Activated CD4-positive, alpha-beta T cell treated with anti-CD3 and anti-CD28 coated beads, Interleukin-2, amount 10 ng/mL, durations not matched to agents 24 days and 14 days (primary cell): ENCODE measurements at places on chromosomes 7 and 10.

GRCh38 chr10:2214092-2214491 lies 476.8 kb upstream of the ADARB2 start:
- DNase-seq, result no peak

DNA sequence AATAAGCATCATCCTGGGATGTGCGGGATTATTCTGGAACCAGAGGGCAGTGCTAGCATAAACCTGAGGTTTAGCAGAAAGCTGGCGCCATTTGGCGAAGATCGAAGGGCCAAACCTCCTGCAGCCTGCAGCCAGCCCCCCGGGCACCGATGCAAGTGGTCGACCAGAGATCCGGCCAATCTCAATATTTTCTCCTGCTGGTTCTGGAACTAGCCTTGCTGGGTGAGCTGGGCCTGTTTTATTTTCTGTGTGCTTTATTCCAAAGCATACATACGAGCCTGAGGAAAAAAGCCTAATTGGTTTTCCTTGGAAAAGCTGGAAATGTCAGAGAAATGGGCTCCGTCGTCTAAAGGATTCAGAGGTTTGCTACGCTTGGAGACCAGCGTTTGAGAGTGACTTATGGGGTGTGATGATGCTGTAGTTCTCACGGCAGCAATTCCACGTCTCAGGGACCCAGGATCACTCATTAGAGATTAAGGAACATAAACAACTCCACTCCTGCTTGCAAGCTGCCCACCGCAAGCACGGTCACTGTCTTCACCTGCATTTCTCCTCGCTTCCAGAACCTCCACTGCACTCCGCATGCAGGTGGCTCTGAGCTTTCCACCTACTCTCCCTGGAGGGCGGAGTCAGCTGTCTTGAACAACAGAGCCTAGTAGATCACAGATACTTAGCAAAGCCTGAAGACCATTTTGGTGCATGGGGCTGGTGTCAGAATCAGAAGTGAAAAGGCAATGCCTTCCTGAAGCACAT lies 60.2 kb downstream of the PRKAG2 start:
- DNase-seq, result no peak

- peak; percentile 63 for DNase-seq
Observed at GRCh38 chr10:100847440-100847839, 65.3 kb upstream of the SLF2 start.

DNA sequence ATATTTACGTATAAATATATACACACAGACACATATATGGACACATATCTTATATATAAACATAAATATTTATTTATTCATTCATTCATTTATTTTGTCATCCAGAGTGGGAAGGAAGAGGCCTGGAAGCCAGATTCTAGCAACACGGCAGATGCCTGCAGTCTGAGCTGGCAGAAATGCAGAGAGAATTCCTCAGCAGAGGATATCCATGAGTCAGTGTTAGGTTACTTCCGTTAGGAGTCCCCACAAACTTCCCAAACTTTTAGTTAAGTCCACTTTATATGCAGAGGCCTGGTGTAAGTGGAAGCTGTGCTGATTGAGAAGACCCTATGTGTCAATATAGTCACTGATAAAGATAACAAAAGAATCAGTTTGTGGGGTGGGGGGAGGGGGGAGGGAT lies 89.6 kb downstream of the PPP1R17 start:
- DNase-seq, result peak; percentile 8

DNA sequence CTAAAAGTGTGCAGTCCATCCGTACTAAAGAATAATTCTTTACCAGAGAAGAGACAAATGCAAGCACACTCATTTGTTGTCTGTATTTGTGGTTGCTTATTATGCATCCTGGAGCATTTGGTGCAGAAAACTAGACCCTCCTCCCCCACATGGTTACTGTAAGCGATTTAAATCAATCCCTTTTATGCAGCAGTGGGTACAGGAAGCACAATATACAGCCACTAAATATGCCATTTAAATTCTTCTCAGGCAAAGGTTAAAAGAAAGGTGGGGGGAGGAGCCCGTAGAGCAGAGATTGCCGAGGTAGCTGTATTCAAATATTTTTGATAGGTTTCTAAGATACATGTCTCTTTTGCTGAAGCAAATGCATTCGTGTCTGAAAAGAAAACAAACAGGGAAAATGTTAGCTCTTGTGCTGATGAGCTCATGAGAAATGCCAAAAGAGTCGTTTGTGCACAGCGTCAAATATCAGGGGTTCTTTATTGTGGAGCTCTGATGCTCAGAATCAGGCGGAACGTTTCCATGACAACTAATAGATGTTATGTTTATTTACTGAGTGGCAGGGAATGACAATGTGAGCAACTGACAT lies 131.3 kb upstream of the NPVF start:
- DNase-seq, result no peak

GRCh38 chr7:22757338-22757994 lies 30.5 kb downstream of the IL6 start:
- DNase-seq, result no peak

DNA sequence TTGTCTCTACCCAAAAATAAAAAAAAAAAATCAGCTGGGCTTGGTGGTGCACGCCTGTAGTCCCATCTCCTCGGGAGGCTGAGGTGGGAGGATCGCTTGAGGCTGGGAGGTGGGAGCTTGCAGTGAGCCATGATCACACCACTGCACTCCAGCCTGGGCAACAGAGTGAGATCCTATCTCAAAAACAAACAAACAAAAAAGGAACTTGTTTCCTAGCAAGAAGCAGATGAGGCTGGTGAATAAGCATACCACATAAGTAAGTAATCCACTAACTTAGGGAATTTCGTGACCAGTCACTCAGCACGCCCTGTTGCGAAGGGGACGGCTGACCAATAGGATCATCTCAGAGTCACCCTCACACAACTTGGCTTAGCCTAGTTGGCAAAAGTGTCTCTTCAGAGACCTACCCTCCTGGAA lies 64.6 kb downstream of the CUX1 start:
- DNase-seq, result no peak

- DNase-seq, result no peak
Observed at GRCh38 chr10:9294132-9294663, 1239.7 kb downstream of the GATA3 start.

DNA sequence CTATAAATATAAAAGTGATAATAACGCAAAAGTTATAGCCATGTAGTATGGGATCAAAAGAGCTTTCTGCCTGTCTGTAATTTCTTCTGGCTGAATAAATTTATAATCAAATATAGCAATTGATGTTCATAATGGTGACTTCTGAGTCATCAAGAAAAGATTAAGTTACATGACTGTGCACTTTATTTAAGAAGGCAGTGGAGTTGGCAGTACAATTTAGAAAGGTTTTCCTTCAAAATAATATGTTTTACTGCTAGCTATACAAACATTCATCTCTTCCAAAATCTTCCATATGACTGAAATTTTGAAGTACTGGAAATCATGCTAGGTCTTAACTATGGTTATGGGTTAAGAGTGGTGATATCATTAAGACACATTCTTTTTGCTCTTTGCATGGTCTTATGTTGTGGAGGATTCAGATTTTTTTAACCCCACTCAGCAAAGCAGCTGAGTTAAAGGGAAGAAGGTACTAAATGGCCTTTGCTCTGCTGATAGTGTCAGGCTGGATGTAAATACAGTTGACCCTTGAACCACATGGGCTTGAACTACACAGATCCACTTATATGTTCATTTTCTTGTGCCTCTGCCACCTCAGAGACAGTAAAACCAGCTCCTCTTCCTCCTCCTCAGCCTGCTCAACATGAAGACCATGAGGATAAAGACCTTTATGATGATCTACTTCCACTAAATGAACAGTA lies 323.6 kb downstream of the BBS9 start:
- no peak for DNase-seq

DNA sequence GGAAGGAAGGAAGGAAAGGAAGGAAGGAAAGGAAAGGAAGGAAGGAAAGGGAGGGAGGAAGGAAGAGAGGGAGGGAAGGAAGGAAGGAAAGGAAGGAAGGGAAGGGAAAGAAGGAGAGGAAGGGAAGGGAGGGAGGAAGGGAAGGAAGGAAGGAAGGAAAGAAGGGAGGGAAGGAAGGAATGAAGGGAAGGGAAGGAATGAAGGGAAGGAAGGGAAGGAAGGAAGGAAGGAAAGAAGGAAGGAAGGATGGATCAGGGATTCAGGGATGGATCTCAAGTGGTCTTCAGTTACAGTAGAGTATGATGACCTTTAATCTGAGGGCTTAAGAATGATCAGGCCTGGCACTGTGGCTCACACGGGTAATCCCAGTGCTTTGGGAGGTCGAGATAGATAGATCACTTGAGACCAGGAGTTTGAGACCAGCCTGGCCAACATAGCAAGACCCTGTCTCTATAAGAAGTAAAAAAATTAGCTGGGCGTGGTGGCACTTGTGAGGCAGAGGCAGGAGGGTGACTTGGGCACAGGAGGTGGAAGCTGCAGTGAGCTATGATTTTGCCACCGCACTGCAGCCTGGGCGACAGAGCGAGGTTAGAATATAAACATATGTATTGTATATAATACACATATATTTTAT lies 760 bp upstream of the FOXK1 start:
- DNase-seq, result no peak

DNA sequence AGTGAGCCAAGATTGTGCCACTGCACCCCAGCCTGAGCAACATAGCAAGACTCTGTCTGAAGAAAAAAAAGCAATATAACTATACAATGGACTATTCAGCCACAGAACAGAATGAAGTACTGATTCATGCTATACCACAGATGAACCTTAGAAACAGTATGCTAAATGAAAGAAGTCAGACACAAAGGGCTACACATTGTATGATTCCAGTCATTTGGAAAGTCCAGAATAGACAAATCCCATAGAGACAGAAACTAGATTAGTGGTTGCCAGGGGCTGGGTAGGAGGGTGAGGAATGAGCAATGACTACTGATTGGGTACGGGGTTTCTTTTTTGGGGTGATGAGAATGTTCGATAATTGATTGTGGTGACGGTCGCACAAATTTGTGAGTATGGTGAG lies 9.6 kb upstream of the CFAP70 start:
- no peak for DNase-seq

GRCh38 chr7:8724080-8724718 lies 290.8 kb downstream of the NXPH1 start:
- DNase-seq, result peak; percentile 70

DNA sequence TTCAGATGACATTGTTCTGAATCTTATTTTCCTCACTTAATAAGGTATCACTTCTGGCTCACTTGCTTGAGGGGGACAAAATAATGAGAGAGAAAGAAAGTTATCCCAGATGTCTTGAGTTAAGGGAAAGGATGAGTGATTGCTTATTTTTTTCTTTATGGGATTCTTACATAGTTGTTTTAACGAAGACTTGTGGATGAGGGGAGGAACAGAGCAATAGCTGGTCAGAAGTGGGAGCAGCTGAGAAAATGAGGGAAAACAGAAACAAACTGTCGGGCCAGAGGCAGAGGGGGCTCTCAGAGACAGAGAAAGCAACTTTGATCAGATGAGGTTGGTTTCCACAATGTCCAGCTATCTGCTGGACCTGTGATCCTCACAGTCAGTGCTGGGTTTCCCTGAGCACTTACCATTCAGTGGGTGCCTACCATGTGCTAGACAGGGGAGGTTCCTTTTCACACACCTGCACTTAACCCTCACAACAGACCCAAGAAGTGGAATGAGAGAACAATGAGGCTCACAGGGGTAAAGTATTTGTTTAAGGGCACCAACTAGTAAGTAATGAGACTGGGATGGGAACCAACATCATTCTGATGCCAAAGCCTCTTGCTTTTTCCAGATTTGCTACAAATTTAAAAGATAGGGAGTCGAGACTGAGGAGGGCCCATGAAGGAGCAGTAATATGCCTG lies 64.2 kb downstream of the BICC1 start:
- DNase-seq, result no peak

GRCh38 chr7:155327590-155328320 lies 30.1 kb downstream of the INSIG1 start:
- no peak for DNase-seq

- DNase-seq, result no peak
Observed at GRCh38 chr10:92440578-92440977, 133.3 kb downstream of the IDE start.

- no peak for DNase-seq
Observed at GRCh38 chr7:84073186-84073875, 121.3 kb downstream of the SEMA3A start.

- no peak for DNase-seq
Observed at GRCh38 chr10:23693925-23694324, 255.1 kb downstream of the OTUD1 start.

GRCh38 chr7:151109094-151110048 lies 23.1 kb downstream of the AGAP3 start:
- DNase-seq, result no peak

DNA sequence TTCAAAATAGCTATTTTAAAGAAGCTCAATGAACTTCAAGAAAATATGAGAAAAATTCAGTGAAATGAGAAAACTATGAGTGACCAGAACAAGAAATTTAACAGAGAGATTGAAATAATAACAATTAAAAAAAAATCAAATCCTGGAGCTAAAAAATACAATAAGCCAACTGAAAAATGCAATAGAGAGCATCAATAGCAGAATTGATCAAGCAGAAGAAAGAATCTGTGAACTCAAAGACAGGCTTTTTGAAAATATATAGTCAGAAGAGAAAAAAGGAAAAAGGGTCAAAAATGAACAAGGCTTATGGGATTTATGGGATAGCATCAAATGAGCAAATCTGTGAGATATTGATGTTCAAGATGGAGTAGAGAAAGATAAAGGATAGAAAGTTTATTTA lies 133.0 kb downstream of the OTUD1 start:
- no peak for DNase-seq

DNA sequence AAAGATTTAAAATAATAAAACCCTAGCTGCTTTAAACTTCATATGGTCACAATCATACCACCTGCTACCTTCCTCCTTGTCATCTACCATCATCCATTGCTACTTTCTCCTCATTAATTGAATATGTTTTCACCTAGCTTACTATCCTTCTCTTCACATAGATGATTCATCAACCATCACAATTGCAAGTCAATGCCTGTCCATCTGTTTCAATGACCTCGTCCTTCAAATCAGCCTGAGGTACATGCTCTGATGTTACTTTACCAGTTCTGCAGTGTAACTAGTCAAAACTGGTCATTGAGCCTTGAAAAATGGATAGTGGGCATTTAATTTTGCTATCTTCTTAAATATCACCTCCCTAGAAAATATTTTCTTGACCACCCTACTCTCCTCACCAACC lies 164.7 kb downstream of the SEMA3E start:
- DNase-seq, result no peak

DNA sequence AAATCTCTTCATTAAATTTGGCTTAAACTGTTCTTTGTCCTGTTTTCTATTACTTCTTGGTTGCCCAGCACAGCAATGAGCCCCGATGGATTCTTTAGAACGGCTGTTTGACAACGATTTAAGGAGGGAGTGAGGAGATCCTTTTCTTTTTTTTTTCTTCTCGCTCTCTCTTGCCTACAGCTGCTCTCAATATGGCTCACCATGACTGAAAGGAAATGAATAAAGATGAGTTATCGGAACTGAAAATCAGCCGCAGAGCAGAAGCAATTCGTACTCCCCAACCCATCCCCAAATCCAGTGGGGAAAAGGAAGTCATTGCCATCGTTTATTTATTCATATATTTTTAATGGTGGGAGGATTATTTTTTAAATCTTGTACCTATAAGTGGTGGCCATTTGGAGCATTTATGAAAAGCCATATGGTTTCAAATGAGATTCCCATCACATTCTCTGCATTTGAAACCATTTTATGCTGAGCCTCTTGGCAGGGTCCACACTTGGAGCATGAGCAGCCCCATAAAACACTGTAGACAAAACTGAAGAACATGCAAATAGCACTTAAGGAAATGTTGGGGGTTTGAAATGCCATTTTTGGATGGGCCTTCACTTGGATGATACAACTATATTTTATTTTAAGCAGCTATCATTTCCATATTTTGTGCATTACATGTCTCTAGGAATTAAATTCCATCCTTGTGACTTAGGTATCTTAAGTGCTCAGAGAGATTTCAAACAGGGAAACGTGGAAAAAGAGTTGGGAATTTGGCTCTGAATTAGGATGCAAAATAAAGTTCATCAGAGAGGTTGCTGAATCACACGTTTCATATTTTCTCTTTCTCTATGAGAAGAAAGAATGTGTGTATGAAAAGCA lies 107.7 kb upstream of the FZD1 start:
- DNase-seq, result no peak
